ENCODE measurements at places on chromosomes 7 and 10.

GRCh38 chr10:48765039-48765438 is 80.4 kb downstream of the WDFY4 start:
- DNase-seq: no peak

- no peak for DNase-seq
These were observed 2.7 kb downstream of the OGDH start for GRCh38 chr7:44608916-44609648.

DNA sequence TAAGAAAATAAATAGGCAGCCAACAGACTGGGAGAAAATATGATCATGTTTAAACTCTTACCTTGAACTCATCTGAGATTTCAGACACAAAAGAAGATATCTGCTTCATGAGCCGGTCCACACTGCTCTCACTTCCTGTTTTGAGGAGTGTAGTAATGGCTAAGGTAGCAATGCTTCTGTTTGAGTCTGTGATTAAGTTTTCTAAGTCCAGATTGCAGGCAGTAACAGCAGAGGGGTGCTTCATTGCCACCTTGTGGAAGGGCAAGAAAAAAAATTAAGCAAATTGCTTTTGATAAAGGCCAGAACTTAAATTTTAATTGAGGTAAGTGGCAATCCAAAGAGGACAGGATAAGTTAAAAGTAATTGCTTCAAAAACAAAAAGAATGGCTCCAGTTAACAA is 69.1 kb downstream of the MEST start:
- DNase-seq: peak; percentile 59

DNA sequence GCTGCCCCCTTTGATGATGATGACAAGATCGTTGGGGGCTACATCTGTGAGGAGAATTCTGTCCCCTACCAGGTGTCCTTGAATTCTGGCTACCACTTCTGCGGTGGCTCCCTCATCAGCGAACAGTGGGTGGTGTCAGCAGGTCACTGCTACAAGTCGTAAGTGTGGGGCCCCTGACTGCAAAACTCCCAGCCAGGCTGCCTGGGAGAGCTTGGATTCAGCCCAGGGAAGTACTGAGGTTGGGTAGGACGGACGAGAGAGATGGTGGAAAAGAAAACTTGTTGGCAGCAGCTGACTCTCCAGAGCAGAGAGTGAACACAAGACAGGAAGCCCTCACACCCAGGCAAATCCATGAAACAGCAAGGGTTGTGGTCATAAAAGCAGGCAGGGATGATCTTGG is 1.3 kb downstream of the PRSS2 start:
- DNase-seq: no peak

DNA sequence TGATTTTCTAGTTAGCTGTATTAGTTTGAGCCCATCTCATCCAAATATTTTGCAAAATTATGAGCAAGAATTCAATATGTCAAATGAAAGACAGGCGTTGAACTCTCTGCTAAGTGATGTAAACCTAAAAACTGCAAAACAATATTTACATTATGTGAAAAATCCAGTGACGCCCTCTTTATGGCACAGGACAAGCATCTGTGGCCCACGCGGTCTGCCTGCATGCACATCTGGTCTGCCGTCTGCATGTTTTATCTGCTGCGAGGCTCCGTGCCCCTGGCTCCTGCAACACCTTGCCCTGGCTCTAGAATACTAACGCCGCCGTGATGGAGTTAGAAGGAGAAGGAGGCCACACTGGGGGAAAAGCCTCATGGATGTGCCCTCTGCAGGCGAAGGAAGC is 142.0 kb downstream of the SVIL start:
- DNase-seq: no peak

DNA sequence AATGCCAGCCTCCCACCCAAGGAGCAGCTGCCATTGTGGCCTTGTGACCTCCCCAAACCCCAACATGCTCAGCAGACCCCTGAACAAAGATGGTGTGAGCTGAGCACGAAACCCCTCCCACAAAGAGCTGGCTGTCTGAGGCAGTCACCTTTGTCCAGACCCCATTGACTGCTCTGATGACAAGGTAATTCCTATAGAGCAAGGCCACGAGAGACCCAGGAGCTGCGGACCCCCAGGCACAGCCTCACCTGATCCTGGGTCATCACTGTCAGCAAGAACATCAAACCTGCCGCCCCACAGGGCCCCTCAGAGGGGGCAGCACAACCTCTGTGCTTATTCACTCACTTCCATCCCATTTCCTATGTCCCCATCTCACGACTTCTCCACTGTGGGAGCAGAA is 102.6 kb downstream of the CPXM2 start:
- no peak for DNase-seq

DNA sequence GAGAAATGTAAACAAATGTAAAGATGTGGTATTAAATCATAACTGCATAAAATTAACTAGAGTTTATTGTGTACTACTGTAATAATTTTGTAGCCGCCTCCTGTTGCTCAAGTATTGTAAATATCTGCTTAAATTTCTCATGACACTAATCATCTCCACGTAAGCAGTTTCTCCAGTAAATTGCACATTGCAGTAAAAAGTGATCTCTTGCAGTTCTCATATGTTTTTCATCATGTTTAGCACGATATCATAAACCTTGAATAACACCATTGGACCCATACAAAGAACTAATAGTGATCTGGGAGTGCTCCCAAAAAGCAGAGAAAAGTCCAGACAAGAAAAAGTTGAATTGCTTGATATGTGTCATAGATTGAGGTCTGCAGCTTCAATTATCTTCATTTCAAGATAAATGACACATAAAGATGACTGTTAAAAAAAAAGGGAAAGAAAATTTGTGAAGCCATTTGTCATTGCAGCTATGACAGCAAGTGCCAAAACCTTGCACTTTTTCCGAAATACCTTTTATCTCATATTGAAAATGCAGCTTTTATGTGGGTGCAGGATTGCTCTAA is 15.3 kb downstream of the LIPA start:
- DNase-seq: no peak

GRCh38 chr7:98196706-98197605 is 14.3 kb upstream of the BHLHA15 start:
- DNase-seq: no peak

DNA sequence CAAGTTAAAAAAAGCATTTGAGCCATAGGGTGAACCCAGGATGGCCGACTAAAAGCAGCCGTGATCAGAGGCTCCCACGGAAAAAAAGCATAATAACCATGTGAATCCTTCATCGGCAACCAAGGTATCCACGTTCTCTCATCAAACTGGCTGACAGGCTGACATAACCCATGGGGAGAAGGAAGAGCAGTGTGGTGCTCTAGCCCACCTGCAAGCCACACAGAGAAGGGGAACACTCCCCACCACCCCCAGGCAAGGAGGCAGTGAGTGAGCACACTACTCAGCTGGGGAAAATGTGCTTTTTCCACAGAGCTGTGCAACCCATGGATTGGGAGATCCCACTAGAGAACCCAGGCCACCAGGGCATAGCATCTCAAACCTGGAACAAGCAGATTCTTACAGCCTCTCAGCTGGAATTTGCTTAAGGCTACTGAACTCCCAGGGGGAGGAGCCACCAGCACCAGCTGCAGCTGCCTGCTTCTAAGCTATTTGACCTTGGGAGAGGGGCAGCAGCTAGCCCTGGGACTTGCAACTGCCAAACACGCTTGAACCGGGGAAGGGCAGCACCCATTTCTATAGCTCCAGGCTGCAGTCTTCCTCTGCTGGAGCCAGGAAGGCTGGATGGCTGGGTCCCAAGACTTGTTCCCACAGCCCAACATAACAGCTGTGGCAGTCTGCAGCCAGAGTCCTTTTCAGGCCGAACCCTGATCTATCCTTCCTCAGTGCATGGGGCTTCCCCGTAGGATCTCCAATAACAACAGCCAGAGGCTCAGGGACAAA is 178.2 kb upstream of the NRG3 start:
- no peak for DNase-seq

- no peak for DNase-seq
These were observed 43.1 kb downstream of the AMZ1 start for GRCh38 chr7:2730846-2731770.

- no peak for DNase-seq
These were observed 9.9 kb upstream of the MYO1G start for GRCh38 chr7:44988701-44989100.

GRCh38 chr7:36658335-36659171 is 65.7 kb downstream of the AOAH start:
- DNase-seq: peak; percentile 91

DNA sequence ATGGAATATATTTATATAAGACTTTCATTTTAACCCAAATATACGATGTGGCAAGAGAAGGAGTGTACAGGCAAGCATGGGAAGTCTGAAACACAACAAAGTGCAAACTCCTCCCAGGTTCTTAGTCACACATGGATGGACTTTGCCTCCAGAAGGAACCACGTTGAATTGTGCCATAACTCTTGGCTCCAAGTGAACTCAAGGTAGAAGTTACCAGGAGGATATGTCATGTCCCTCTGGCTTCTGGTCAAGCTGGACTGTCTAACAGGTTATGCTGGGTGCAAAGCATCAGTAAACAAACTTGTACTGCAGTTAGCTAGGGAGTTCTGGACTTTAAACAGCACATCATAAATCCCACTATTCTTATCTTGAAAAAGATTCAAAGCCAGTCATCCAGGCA is 328.3 kb upstream of the TEX47 start:
- no peak for DNase-seq

- no peak for DNase-seq
These were observed 40.5 kb downstream of the LYZL1 start for GRCh38 chr10:29329420-29329819.

DNA sequence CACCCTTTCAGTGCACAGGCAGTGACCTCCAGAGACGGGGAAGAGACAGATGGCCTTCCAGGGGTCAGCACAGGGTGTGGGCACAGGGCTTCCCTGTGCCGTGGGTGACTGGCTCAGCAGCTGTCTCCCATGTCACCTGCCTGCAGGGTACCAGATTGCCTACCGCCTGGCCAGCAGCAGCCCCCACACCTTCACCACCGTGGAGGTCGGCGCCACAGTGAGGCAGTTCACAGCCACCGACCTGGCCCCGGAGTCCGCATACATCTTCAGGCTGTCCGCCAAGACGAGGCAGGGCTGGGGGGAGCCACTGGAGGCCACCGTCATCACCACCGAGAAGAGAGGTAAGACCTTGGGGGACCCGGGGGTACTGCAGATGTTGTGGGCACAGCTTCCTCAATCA is 536.5 kb upstream of the FOXK1 start:
- no peak for DNase-seq

GRCh38 chr7:142874409-142874808 is 11.1 kb downstream of the TRPV6 start:
- no peak for DNase-seq

DNA sequence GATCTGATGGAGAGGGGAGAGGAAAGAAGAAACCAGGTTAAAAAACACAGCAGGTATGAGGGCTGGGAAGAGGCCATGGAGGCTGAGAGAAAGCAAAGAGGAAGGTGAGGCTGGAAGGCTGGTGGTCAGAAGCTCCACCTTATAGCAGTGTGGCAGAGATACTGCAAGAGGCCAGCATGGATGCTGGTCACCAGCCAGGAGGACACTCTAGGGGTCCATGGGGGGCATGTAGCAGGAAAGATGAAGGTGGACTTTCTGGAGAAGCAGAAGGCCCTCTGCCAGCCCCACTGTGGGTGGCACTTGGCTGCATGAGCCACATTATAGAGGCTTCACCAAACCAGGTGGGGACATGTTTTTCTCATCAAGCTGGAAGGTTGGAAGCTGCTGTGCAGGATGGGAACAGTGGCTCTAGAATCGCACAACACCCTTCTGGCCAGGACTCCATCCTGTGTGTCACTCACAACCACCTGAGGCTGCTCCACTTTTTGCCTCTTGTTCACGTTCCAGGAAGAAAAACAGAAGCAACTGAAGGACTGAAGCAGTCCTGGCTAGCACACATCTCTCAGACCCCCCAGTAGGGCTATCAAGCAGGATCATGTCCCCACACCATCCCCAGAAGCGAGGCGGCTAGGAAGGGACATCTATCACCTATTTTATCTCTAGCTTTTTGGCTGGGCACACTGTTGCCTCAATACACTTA is 587.5 kb upstream of the MGMT start:
- DNase-seq: no peak

GRCh38 chr7:23696916-23697441 is 13.0 kb upstream of the STK31 start:
- DNase-seq: peak; percentile 80

DNA sequence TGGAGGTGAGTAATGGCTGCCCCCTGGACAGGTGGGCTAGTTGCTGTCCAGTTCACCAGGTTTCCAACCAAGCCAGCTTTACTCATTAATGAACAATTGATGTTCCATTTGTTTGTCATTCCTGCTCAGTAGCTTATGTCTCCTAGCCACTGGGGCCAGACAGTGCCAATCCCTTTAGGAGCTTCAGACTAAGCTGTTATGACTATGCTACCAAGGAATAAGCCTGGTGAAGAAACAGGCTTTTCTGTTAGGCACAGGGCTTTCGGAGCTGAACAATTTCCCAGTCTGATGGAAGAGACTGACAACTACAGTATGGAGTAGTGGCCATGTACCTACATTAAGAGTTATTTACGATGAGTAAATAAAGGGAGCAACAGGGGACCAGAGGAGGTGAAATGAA is 2.1 kb upstream of the FMC1 start:
- no peak for DNase-seq

- DNase-seq: no peak
These were observed 79.5 kb downstream of the CARD11 start for GRCh38 chr7:2964208-2964607.

DNA sequence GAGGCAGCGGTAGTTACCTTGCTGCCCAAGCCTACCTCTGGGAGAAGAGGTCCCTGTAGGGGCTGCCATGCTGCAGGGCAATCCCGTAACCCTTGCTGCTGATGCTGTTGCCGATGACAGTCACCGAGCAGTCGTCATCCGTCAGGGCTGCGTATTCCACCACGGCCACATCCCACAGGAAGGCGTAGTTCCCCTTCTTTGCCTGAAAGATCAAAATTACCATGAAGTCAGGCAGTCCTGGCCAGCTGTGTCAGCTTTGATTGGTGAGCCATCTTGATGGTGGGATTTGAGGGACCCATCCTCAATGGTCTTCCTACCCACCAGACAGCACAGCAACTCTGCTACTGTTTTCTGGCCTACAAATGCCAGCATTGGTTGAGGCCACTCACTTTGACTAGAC is 746.8 kb downstream of the GRID1 start:
- no peak for DNase-seq
